Hypothalamus (tissue), 51 donors: ENCODE measurements at places on chromosomes 2 and 18.

- DNase-seq, result no peak
These were observed 132.0 kb downstream of the VWC2L start for GRCh38 chr2:214542866-214543265.

- no peak for DNase-seq
These were observed 43.6 kb upstream of the IHH start for GRCh38 chr2:219104107-219105035.

GRCh38 chr18:54561706-54562267, 29.3 kb upstream of the DYNAP start:
- DNase-seq, result no peak

- no peak for DNase-seq
These were observed 127.6 kb downstream of the MAPK4 start for GRCh38 chr18:50687491-50687890.

GRCh38 chr2:28581312-28581711, 85.5 kb downstream of the PLB1 start:
- no peak for DNase-seq

GRCh38 chr2:46381263-46381849, 84.1 kb downstream of the EPAS1 start:
- DNase-seq, result no peak

DNA sequence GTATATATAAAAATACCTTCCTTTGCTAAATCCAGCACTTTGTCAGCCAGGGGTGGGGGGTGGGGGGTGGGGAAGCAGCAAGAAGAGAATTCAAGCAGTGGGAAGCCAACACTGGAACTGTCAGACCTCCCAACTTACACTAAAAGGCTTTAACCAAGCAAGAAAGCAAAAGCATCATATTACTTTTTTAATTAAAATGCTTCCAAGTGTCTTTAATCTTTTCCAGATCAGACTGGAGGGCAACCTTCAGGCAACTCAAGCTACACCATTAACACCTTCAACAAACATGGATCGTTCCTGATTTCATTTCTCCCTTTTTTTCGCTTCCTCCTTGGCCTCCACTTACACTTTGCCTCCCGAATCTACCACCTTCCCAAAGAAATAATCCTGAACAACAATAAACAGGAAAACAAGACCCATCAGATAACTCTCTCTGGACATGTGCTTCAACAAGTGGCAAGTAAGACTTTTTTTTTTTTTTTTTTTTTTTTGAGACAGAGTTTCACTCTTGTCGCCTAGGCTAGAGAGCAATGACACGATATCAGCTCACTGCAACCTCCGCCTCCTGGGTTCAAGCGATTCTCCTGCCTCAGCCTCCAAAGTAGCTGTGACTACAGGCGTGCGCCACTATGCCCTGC, 35.5 kb downstream of the ZNF521 start:
- no peak for DNase-seq

- no peak for DNase-seq
These were observed 40.4 kb upstream of the RBM44 start for GRCh38 chr2:237758185-237758584.

DNA sequence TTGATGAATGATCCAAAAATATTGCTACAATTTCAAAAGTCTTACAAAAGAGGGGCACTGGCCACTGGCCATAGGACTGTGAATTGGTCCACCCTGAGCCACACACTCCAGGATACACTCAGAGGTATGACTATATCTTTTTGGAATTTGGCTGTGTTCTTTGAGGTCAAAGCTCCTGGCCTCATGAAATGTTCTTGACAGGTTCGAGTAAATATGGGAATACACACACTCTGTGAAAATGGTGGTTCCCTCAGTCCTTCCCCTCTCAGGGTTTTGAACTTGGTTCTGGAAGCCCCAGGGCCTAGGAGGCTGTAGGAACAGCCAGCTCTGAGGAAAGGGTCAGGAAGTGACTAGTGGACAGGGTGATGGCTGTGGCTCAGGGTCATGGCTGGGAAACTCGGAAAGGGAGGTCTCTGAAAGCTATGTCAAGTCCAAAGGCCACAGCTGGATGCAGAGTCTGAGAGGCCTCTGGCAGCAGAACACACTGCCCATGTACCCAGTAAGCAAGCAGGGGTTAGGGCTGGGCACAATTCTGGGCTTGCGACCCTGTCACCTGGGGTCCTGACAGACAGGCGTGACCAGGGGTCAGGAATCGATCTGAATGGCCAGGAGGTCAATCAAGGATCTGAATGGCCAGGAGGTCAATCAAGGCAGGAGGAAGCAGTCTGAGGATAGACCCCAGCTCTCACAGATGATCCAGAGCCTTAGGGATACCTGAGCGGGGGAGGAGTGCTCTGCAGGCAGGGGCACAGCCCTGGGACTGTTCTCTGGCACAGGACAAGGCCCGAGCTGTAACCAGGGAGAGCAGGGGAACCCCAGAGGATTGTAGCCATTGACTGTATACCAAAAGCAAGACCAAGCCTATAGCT, 223.4 kb upstream of the SMAD2 start:
- DNase-seq, result no peak

GRCh38 chr2:84293791-84294380, 165.2 kb downstream of the SUCLG1 start:
- no peak for DNase-seq

- no peak for DNase-seq
These were observed 211.4 kb upstream of the CCDC150 start for GRCh38 chr2:196427986-196428634.

GRCh38 chr18:79738581-79739439, 58.9 kb upstream of the KCNG2 start:
- DNase-seq, result no peak

DNA sequence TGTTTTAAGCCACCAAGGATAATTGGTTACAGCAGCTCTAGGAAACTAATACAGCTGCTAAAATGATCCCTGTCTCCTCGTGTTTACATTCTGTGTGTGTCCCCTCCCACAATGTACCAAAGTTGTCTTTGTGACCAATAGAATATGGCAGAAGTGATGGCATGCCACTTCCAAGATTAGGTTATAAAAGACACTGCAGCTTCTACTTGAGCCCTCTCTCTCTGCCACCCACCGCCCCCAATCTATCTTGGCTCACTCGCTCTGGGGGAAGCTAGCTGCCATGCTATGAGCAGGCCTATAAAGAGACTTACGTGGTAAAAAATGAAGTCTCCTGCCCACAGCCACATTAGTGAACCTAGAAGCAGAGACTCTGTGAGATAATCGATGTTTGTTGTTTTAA, 3.5 kb upstream of the IL1F10 start:
- DNase-seq, result no peak

DNA sequence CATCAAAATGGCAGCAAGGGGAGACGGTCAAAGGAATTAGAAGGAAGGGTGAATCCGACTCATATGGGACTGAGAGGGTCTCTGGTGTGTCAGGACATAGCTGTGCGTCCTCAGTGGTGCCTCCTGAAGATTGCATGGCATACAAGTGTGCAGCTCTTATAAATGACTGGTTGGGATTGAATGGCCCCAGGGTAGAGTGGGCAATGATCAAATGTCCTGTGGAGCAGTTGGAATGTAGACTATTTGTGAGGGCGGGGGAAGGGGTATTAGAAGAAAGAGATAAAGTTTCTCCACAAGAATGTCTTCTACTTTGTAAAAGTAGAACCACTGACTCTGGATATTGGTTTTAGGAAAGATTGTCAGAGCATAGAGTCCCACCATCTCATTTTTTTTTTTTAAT, 24.6 kb downstream of the CTLA4 start:
- DNase-seq, result no peak
